ENCODE measurements at places on chromosomes 13 and 19.

DNA sequence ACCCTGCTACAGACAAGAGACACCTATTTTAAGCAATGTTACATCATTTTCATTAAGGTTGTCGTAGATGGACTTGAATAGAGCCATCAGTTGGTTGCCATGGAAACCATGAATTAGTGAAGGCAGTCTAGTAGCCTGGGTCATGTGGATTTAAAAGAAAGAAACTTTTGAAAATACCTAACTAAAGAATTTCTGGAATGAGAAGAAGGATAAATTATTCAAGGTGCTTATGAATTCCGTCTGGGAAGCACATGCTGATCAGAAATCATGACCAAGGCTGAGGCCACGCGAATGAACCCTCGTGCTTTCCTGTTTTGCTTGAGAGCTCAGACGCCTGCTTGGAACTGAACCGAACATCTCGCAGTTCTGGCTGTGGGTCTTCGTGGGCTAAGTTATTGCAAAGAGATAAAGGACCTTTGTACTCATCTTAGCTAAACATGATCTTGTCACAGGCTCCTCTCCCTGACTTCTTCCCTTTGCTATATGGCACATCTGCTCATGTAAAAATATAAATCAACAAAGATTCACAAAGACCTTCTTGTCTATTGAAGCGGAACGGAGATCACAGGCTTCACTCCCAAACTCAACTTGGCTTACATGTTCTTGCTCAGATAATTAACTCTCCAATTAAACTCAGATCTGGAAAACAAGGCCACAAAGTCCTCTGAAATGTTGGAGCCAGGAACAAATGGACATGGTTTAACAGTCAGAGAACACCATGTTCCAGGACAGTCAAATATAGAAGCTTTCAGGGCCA is 140.2 kb downstream of the NUFIP1 start:
- DNase-seq: no peak

DNA sequence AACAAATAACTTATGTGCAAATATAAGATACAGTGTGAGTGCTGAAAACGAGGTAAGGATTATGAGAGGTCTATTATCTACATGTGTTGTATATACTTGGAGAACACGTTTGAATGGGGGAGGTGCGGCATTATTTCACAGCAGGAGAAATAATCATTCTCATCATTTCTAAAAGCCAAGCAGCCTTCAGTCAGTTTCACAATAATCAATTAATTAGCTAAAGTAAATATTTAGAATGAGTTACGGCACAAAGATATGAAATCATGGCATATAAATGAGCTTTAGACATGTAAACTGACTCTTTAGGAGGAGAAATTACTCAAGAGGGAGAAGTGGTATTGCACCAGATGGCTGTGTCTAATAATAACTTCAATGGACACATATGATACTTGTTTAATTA is 366.6 kb downstream of the DNAJC15 start:
- no peak for DNase-seq

DNA sequence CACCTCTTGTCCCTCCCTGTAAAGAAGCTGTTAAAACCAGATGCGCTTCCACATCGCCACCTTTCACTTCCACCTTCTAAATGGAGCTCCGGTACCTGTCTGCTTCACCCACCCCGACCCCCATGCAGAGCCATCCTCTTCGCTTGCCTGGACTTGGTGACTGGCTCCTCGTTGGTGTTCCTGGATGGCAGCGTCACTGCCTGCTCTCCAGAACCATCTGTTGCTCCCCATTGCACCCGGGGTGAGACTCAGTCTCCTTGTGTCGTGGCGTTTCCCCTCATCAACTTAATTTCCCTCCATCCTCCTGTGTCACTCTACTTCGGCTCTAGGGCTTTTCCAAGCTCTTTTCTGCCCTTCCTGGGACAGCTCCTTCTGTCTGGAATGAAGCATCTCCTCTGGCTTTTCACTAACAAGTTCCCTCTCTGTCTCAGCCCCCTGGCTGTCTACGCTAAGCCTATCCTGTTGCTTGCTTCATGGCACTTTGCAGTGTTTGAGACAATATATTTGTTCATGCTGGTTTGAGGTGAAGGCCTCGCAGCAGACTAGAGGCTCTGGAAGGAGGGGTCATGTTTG is 10.3 kb downstream of the CEBPG start:
- no peak for DNase-seq

DNA sequence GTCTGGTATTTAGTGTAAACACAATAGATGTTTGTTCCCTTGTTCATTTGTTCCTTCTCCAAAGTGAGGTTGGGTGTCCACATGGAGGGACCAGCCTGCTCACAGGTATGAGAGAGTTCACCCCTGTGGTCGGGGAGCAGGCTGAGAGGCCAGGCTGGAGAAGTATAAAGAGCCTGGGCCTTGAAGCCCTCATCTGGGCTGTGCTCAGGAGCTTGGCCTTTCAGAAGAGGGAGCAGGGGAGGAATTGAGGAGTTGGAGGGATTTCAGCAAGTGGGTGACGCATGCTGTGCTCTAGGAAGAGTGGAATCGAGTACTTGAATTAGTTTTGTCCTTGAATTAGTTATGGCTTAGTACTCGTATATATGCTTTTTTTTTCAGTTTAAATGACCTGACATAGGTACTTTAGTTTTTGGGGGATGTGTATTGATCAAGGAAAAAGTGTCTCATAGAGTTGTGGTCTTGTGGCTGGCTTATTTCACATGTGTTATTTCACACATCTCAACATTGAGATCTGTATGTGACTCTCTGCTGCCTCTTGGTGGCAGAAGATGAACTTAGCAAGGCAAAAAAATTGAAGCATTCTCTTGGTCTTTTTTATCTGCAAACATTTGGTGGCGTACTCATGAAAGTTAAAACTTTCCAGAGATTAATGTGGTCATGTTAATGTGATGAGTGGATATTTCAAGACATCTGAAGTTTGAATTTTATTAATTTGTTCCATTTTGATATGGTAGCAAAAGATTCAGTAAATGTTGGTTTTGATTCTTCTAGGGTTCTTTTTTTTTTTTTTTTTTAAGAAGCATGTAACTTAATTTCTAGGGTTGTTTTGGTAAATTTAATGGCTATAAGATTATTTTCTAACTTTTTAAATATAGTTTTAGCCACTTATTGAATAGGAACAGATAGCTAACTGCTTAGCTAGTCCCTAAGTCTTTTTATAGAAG is 54.3 kb downstream of the SLAIN1 start:
- peak; percentile 43 for DNase-seq

GRCh38 chr19:29260477-29261317 is 47.7 kb upstream of the UQCRFS1 start:
- DNase-seq: peak; percentile 37
